H7 (cell line): ENCODE measurements at places on chromosomes 5 and 9.
A peak's percentile ranks its signal among the peaks of the same experiment; 100 is the strongest.

- no peak for DNase-seq
Measured at GRCh38 chr5:44770780-44771717, 37.7 kb upstream of the MRPS30 start.

DNA sequence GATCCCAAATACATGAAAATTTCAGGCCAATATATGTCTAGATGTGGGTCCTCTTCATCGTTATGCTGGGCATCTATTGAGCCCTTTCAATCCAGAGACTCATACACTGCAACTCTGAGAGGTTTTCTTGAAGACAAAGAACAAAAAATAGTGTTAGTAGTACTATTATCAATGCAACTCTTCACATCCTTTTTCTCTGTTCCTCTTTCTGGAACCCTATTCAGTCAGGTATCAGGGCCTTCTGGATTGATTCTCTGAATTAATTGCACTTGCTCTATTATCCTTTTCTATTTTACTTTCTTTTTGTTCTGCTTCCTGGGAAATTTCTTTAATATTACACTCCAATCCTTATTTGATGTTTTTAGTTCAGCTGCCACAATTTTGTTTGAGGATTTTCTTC, 18.5 kb upstream of the FAM120A start:
- DNase-seq: no peak

- no peak for DNase-seq
Measured at GRCh38 chr9:72150661-72151060, 1.4 kb downstream of the GDA start.

- peak; percentile 33 for DNase-seq
Measured at GRCh38 chr5:95823738-95824609, 1.4 kb upstream of the GLRX start.

GRCh38 chr9:82490019-82490499, 501.5 kb downstream of the SPATA31D1 start:
- no peak for DNase-seq

GRCh38 chr9:112726428-112726827, 8.5 kb upstream of the INIP start:
- no peak for DNase-seq

DNA sequence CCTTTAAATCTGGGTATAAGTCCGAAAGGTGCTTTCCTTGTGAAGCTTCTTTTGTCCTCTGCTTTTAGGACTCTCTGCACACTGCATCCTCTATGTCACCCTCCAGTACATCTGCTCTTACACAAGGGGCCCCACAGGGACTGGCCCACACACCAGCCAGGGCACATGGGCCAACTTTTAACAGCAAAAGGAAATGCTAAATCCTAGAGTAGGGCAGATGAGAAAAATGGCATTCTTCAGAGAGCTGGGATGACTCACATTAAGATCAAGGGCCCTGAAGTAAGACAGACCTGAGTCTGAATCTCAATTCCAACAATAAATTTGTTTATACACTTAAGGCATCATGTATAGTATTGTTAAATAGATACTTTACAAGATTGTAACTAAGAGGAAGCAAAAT, 40.3 kb upstream of the CDKN2B start:
- DNase-seq: no peak

DNA sequence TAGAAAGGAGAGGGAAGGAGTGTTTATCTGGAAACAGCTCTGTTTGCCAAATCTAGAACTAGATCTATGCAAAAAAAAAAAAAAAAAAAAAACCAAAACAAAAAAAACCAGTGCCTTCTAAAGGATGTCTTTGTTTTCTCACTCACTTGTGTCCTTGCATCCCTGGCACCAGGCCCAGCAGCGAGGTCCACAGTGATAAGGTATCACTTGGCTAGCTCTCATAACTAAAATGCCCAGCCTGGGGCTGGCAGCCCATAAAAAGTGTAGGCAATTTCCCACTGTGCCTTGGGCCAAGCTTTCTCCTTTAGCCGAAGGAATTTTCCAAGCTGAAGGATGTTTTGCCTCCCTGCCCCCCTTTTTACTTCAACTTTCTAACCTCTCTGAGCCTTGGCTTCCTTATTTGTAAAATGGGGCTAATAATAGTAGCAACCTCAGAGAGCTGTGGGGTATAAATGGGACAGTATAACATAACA, 20.8 kb downstream of the RGS3 start:
- DNase-seq: no peak

DNA sequence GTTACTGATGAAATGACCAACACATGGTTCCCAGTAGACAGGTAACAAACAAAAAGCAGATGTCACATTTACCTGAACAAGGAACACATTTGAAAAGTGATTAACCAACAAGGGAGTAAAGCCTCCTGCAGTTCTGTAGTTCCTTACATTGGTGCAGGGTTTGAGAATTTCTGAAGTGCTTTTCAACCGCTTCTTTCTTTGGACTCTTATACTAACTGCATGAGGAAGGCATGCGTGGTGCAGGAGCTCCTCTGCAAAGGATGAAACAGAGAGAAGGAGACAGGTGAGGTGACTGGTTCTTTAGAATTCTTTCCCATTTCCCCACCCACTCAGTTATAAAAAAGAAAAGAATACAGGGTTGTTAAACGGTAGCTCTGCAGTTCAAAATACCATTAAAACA, 4.6 kb upstream of the IL9 start:
- no peak for DNase-seq

DNA sequence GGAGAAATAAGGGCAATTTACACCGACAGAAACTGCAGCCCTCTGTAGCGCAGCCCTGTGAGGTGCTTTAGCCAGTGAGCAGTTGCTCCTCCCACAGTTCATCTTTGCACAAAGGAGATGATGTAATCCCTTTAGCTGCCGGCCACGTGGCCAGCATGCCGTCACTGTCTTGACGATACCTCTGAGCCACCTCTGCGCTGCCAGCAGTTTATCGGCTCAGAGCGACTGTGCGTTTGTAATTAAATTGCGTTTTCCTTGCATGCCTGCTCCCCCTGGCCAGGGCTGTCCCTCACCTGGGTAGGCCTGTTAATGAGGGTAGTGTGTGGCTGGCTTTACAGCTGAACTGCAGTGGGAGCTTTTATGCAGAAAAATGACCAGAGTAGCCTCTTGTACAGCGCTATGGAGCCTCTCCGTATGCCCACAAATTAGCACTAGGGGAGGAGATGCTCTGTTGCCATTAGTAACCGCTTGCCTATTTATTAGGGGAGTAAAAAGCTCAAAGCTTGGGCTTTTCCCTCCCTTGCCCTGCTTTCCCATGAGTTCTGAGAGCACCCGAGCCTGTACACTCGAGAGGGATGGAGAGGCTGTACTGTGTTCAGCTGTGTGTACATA, 107.0 kb downstream of the TRIO start:
- DNase-seq: peak; percentile 64

GRCh38 chr9:16396389-16396788, 474.1 kb downstream of the BNC2 start:
- DNase-seq: no peak

GRCh38 chr5:124790301-124790894, 44.0 kb upstream of the ZNF608 start:
- DNase-seq: no peak

GRCh38 chr9:37200433-37201005, 80.1 kb downstream of the ZCCHC7 start:
- no peak for DNase-seq

DNA sequence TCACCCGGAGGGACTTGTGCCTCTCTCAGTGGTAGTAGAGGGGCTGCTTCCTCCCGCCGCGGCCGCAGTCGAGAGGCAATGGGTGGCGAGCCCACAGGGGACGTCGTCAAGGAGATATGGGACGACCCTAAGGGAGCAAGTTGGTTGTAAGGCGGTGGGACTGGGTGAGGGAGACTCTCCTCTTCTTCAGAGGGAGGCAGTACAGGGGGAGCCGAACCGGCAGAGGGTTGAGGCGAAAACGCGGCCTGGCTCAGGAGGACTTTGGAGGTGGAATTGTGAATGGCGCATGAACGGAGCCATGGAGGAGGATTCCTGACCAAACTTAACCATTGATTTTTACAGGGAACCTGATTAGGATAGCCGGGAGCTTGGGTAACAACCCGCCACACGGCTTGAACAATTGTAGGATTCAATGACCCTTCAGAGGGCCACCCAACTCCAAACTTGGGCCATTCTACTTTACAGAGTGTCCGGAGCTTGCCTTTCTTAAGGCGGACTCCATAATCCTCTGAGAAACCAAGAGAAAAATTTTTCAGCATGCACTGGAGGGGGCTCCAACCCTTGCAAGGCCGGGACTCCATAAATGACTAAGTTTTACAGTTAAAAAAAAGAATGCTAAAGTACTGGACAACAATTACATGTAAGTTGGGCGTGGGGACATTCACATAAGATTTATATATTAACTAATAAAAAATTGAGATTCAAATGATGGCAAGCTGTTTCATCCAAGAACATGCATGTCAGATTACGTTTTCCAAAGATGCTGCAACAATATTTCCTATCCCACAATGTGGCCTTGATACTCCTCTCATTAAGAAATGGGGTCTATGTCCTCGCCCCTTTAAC, 19.4 kb upstream of the RHOBTB3 start:
- DNase-seq: peak; percentile 42

DNA sequence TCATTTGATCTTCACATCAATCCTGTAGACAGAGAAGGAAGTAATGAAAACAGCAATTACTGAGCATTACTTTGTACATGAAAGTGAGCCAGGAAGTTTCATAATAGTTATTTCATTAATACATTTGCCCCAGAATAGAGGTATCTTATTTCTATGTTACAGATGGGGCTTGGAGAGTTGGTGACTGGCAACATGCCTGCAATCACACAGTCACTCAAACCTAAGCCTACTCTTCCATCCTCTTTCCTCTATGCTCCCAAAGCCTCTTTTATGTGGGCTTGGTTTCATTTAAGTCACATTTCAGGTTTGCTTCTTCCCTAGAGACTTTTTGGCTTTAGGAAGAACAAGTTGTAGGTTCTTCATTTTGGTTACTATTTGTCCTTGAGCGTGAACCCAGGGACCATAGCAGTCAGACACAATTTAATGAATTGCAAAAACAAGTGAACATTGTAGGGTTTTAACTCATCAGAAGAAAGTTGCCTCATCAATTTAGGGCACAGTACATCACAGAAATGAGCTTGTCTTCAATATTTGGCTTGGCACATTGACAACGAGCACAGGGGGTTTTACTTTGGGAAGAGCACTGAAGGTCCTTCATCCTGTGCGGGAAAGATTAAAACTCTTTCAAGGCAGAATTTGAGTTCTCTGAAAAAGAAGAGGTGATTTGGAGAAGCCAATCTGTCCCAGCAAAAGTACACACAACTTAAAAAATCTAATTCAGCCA, 381.1 kb downstream of the TMEM38B start:
- no peak for DNase-seq

DNA sequence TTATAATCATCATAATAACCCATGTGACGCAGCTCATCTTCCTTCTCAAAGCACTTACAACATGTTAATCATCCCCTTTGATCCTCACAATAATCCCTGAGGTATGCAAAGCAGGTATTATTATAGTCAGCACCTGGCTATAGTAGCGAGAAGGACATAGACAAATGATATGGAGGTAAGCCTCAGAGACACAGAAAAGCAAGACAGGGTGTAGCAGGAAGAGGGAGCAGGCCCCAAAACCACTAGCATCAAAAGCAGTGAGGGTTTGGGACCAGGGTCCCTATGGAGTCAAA, 139.2 kb upstream of the SLC30A5 start:
- no peak for DNase-seq

GRCh38 chr9:36575411-36575882, 2.8 kb downstream of the MELK start:
- no peak for DNase-seq

- peak; percentile 30 for DNase-seq
Measured at GRCh38 chr5:180470361-180470760, 23.8 kb upstream of the CNOT6 start.

DNA sequence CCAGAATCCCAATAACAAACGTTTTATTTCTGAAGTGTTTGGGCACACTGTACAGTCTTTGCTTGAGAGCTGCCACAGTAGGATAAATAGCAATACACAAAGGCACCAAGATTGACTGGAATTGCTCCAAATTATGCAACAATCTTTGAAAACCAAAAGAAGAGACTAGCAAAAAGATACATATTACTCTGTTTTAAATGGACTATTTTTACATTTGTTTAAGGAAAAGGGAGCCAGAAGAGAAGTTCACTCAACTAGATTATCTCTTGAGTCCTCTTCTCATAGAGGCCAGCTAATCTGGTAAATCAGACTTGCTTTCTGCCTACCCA, 385.0 kb upstream of the SLC30A5 start:
- DNase-seq: no peak

DNA sequence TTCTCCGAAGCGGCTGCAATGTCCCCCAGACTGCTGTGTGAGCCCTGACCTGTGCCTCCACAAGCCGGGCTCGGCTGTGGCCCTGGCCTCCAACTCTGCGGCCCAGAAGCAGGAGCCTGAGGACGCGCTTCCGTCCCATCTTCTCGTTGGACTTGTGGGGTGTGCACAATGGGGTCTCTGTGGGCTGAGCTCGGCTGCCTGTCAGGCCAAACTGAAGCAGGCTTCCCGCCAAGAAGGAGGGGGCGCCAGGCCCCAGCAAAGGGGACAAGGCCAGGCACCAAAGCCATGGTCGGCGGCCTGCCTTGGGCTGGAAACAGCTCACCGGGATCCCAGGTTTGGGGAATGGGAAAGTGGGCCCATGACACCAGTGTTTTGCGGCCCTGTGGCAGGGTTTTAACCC, 4.1 kb downstream of the NOTCH1 start:
- DNase-seq: peak; percentile 64

- no peak for DNase-seq
Measured at GRCh38 chr9:23621924-23622323, 204.1 kb downstream of the ELAVL2 start.

- peak; percentile 76 for DNase-seq
Measured at GRCh38 chr5:139835656-139836055, 40.0 kb downstream of the PSD2 start.

GRCh38 chr9:98391406-98391805, 136.0 kb upstream of the TBC1D2 start:
- DNase-seq: no peak

- DNase-seq: peak; percentile 41
Measured at GRCh38 chr5:180113660-180114303, 42.2 kb upstream of the RNF130 start.

- no peak for DNase-seq
Measured at GRCh38 chr9:107624234-107624948, 134.8 kb upstream of the KLF4 start.
